ENCODE measurements at places on chromosomes 6 and 20.

GRCh38 chr6:167047554-167047953 lies 48.4 kb downstream of the CEP43 start:
- H3K27me3 ChIP-seq: no peaks in the 10 kb centered on the region
- no peak overlapping the region for H3K4me3 ChIP-seq
- H3K36me3 ChIP-seq: no peaks in the 10 kb centered on the region
- H3K27ac ChIP-seq: no peak overlapping the region
- H3K4me1 ChIP-seq: no peaks in the 10 kb centered on the region

- DNase-seq: no peak
- no peaks in the 10 kb centered on the region for H3K36me3 ChIP-seq
- H3K4me1 ChIP-seq: no peaks in the 10 kb centered on the region
- no peak overlapping the region for H3K4me3 ChIP-seq
- no peak overlapping the region for H3K27ac ChIP-seq
These were observed 22.9 kb downstream of the CNKSR3 start for GRCh38 chr6:154487367-154488247.

GRCh38 chr20:36461600-36462439 lies 79.5 kb upstream of the MYL9 start:
- peaks cover 17% of the 10 kb centered on the region for H3K4me1 ChIP-seq
- H3K27ac ChIP-seq: peak overlapping the region; percentile 98
- peak overlapping the region; percentile 98 for H3K4me3 ChIP-seq
- H3K27me3 ChIP-seq: peaks cover 7% of the 10 kb centered on the region
- H3K36me3 ChIP-seq: no peaks in the 10 kb centered on the region

DNA sequence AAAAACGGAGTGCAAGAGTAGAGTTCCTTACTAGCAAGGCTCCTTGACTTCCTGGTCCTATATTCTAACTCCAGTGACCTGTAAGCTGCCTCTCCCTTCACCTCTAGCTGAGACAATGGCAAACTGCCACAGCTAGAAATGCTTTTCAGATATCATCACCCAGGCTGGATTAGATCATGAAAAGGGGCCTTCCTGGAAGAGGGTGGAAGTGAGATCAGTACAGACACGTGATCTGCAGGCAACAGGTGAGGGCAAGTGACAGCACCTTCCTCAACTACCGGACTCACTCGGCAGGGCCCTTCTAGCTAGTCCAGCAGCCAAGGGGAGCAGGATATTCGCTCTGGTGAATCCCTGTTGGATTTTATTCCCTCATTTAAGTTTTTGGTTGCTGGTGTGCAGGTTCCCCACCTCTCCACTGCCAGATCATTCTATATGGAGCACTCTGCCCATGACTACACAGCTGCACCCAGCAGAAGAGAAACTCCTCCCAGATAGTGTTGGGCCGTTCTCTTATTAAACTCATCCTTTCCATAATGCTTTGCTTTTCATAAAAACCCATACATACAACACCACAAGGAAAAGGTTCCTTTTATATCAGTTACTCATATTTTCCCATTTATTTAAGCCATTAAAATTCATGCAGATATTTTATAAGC lies 26.4 kb upstream of the FAM83C start:
- peaks cover 2% of the 10 kb centered on the region for H3K27me3 ChIP-seq
- H3K4me1 ChIP-seq: peaks cover 21% of the 10 kb centered on the region
- H3K27ac ChIP-seq: peak overlapping the region; percentile 13
- no peaks in the 10 kb centered on the region for H3K36me3 ChIP-seq
- H3K4me3 ChIP-seq: peak overlapping the region; percentile 40

GRCh38 chr20:8512003-8512402 lies 379.9 kb downstream of the PLCB1 start:
- H3K4me1 ChIP-seq: no peaks in the 10 kb centered on the region
- H3K27ac ChIP-seq: no peak overlapping the region
- DNase-seq: no peak
- peaks cover 1% of the 10 kb centered on the region for H3K27me3 ChIP-seq
- peaks cover 8% of the 10 kb centered on the region for H3K36me3 ChIP-seq

GRCh38 chr6:135722190-135722589 lies 129.3 kb upstream of the PDE7B start:
- DNase-seq: no peak
- H3K4me3 ChIP-seq: no peak overlapping the region
- H3K27me3 ChIP-seq: no peaks in the 10 kb centered on the region
- H3K4me1 ChIP-seq: no peaks in the 10 kb centered on the region
- peaks cover 6% of the 10 kb centered on the region for H3K36me3 ChIP-seq

- H3K27ac ChIP-seq: no peak overlapping the region
- no peaks in the 10 kb centered on the region for H3K4me1 ChIP-seq
- H3K27me3 ChIP-seq: no peaks in the 10 kb centered on the region
- H3K36me3 ChIP-seq: no peaks in the 10 kb centered on the region
- no peak overlapping the region for H3K4me3 ChIP-seq
These were observed 668.1 kb downstream of the RFPL4B start for GRCh38 chr6:113015249-113015648.

DNA sequence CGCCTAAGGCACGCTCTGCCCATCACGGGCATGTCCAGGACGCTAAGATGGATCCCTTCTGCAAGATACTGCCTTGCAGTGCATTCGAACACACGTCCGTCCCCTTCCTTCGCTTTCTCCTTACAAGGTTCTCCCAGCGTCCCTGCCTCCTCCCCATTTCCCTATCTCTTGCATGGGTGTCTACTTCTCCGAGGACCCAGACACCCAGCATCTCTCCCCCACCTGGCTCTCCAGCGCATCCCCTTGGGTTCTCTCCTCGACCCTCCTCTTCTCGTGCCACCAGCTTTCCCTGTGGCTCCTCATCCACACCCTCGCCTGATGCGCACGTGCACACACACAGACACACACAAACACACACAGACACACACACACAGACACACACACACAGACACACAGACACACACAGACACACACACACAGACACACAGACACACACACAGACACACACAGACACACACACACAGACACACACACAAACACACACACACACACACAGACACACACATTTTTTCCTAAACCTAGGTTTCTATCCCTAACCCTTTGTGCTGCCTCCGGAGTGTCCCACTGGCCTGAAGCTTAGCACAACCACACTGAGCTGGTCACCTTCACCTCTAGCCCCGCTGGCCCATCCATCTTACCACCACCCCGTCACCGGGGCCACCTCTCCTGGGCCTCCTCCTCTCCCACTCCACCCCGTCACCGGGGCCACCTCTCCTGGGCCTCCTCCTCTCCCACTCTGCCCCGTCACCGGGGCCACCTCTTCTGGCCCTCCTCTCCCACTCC lies 31.9 kb downstream of the ANKRD60 start:
- H3K27me3 ChIP-seq: peaks cover 15% of the 10 kb centered on the region
- no peak for DNase-seq
- peaks cover 8% of the 10 kb centered on the region for H3K36me3 ChIP-seq
- H3K27ac ChIP-seq: no peak overlapping the region

GRCh38 chr6:12065321-12066140 lies 53.4 kb downstream of the HIVEP1 start:
- peak overlapping the region; percentile 49 for H3K4me3 ChIP-seq
- H3K36me3 ChIP-seq: no peaks in the 10 kb centered on the region
- no peak for DNase-seq
- H3K27ac ChIP-seq: peak overlapping the region; percentile 72
- peaks cover 12% of the 10 kb centered on the region for H3K27me3 ChIP-seq

DNA sequence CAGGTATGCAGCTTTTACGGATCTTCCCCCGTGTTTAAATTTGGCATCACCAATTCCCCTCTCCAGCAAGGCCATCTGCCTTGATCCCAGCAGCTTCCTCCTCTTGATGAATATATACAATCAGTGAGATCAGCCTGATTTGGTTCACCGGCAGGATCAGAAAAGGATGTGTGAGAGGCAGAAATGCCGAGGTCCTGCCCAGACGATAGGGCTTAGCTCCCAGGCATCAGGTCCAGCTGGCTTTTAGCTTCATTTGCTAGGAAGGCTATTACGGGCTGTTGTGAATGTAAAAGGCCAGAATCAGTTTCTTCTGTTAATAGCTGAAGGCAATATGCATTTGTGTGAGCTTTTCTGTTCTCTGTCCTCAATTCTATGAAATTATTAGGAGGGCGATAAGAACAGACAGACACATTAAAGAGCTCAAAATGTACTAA lies 372.8 kb downstream of the BTBD9 start:
- H3K27me3 ChIP-seq: peaks cover 3% of the 10 kb centered on the region
- H3K4me3 ChIP-seq: no peak overlapping the region
- no peak for DNase-seq

- peaks cover 3% of the 10 kb centered on the region for H3K4me1 ChIP-seq
- H3K36me3 ChIP-seq: no peaks in the 10 kb centered on the region
- peak overlapping the region; percentile 88 for H3K4me3 ChIP-seq
- DNase-seq: peak; percentile 91
- H3K27me3 ChIP-seq: peaks cover 8% of the 10 kb centered on the region
These were observed 43.0 kb upstream of the PTGIS start for GRCh38 chr20:49610691-49611538.

DNA sequence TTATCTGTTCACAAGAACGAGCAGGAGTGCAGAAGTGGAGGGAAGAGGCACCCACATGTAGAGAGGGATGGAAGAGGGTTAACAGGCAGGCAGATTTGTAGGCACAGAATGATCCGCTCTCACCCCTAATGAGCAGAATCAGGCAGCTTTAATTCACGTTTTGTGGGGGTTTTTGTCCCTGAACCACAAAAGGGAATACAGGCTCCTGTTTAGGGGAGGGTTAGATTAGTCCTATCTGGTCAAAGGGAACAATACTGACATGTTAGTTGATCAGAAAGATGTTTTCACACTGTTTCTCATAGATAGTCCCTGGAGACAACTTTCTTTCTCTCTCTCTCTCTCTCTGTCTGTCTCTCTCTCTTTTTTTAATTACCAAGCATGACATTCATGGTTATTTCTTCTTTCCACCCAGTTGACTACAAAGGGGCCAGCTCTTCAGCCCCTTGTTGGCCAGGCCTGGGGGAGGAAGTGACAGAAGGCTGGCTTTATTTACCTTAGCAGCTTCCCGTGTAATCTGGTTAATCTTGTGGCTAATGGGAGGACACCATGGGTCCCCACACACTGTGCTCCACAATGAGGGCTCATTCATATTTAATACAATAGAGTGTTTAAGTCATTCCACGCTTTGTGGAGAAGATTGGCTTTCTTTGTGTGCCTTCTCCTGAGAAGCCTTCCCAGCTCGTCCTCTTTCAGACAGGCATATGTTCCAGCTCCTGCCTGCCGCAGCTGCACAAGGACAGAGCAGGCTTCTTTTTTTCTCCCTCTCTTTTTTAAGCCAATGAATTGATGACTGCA lies 958.8 kb downstream of the TFAP2A start:
- peaks cover 9% of the 10 kb centered on the region for H3K27me3 ChIP-seq
- H3K4me1 ChIP-seq: peaks cover 31% of the 10 kb centered on the region
- no peaks in the 10 kb centered on the region for H3K36me3 ChIP-seq
- H3K4me3 ChIP-seq: peak overlapping the region; percentile 80
- H3K27ac ChIP-seq: peak overlapping the region; percentile 98

DNA sequence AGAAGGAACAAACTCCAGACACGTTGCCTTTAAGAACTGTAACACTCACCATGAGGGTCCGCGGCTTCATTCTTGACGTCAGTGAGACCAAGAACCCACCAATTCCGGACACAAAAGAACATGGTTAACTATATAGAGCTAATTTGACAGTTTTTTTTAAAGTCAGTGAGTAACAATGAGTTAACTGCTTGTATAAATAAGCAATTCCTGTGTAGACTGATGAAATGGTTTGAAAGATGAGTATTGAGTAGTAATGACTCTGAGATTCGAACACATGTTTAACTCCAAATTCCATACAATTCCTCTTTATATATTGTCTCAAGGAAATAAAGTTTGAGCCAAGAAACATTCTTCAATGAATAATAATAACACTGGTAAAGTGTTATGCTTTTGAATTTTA lies 478.0 kb downstream of the MMUT start:
- DNase-seq: no peak
- H3K4me1 ChIP-seq: no peaks in the 10 kb centered on the region
- peaks cover 2% of the 10 kb centered on the region for H3K27me3 ChIP-seq
- no peak overlapping the region for H3K27ac ChIP-seq

DNA sequence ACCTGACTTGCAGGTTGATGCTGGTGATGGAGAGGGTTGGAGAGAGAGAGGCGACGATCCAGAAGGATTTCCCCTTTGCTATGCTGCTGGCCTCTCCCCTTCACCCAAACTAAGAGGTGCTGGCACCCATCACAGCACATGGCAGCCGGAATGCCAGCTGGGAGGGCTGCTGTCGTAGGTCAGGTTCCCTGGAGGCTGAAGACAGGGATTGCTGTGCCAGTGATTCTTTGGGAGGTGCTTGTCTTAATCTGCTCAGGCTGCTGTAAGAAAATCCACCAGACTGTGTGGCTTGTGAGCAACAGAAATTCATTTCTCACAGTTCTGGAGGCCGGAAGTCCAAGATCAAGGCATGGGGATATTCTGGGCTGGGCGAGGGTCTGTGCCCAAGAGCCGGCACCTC lies 4.4 kb upstream of the ARFGAP1 start:
- no peak for DNase-seq
- H3K36me3 ChIP-seq: no peaks in the 10 kb centered on the region
- no peak overlapping the region for H3K4me3 ChIP-seq

GRCh38 chr20:49779972-49780371 lies 32.7 kb upstream of the SLC9A8 start:
- no peak overlapping the region for H3K4me3 ChIP-seq
- H3K27ac ChIP-seq: no peak overlapping the region
- no peaks in the 10 kb centered on the region for H3K36me3 ChIP-seq
- DNase-seq: no peak
- H3K4me1 ChIP-seq: no peaks in the 10 kb centered on the region
- no peaks in the 10 kb centered on the region for H3K27me3 ChIP-seq

DNA sequence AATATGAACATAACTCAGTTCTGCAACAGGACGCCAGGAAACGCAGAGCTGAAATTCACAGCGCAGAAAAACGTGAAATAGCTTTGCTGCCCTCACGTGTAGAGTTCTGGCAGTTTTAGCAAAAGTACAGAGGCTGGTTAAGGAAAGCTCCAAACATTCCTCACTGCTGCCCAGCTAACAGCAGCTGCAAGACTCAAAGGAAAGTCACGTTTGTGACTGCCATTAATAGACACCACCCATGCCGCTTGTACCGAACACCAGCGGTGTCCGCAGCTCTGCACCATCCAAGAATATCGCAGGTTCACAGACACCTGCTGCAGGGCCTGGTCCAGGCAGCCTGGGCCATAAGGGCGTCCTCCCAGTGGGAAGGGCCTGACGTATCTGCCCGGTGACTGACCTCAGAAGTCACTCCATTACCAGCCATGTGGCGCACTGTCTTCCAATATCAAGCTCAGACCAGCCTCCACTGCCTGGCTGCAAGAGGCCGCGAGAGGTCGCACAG lies 61.4 kb downstream of the WDR27 start:
- peaks cover 2% of the 10 kb centered on the region for H3K27me3 ChIP-seq
- DNase-seq: no peak

DNA sequence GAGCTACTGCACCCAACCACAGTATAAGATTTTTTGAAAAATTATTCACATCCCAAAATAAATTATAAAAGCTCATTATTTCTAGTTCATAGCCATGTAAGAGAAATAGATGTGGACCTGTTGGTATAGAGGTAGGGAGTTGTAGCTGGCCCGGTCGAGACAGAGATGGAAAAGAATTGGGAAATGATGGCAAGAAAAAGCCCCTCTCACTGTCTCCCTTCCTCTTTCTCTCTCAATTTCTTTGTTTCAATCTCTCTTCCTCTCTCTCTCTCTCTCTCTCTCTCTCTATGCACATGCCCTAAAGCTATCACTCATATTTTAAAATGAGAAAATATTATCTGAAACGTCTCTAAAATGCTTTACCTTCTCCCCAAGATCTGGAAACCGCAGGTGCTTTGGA lies 80.7 kb upstream of the CD83 start:
- no peak overlapping the region for H3K4me3 ChIP-seq
- H3K27ac ChIP-seq: no peak overlapping the region
- no peak for DNase-seq
- H3K36me3 ChIP-seq: no peaks in the 10 kb centered on the region
